ENCODE measurements at places on chromosomes 1 and 21.

- no peak for DNase-seq
Observed at GRCh38 chr1:181040284-181040865, 6.6 kb downstream of the MR1 start.

DNA sequence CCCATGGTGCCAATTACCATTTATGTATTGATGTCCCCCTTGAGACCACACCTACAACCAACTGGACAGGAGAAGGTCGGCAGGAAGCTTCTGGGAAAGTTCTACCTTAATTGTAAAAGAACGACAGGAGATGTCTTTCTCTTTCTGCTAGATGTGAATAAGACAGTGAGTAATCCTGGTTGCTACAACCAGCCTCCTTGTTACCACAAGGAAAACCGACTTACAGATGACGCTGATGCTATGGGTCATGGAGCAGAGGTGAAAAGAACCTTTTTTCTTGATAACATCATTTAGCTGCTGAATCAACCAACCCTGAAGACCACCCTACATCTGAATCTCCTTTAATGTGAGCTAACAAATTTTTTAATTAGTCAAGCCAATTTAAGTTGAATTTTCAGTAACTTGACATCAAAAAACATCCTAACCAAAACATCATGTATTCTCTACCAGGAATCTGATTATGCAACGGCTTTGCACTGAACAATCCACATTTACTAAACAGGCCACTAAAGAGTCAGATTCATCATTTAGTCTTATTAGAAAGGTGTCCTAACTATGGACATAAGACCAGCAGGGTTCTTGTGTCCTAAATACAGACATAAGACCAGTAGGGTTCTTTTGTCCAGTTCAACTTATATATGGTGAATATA is 23.0 kb downstream of the RGS2 start:
- DNase-seq: no peak

- no peak for DNase-seq
Observed at GRCh38 chr1:244284641-244285156, 167.0 kb downstream of the ADSS2 start.

DNA sequence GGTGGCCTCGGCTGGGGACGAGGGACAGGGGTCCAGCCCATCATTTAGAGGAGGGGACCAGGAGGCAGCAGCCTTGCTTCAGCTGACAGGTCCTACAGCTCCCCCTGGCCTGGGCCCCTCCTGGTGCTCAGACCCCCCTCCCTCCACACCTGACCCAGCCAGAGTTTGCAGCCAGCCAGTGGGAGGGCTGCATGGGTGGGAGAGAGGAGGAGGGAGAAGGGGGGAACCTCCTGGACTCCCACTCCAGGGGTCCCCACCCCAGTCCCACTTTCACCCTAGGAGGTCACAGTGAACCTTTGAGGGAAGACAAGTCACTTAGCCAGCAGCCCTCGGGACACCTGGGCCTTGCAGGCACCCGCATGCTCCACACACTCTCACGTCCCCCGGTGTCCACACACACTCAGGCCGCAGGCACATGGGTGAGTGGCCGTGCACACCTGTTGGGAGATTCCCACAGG is 108.9 kb upstream of the ZBTB40 start:
- no peak for DNase-seq

- DNase-seq: no peak
Observed at GRCh38 chr1:234168061-234168724, 205.1 kb upstream of the COA6 start.

All from retina (tissue), 1 donor.